Sigmoid colon (tissue), 7 donors: ENCODE measurements at places on chromosomes 12 and 14.
A peak's percentile ranks its signal among the peaks of the same experiment; 100 is the strongest.

DNA sequence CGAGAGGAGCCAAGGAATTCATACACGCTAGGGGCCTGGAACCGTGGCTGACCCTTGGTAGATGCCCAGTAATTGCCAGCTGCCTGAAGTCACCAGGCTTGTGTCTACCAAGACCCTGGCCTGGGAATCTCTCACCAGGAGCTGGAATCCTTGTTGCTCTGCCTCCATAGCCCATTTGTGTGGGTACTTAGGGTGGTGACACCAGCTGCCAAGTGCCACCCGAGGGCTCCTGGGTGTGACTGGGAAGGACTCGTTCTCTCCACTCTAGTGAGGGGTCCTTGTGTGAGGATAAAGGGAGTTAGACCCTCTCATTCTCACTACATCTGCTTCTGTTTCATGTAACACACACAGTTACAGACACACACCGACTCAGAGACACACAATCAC is 17.9 kb downstream of the SERPINA1 start:
- DNase-seq: peak; percentile 20

- no peak for DNase-seq
Measured at GRCh38 chr12:25052196-25052913, 103.5 kb upstream of the BCAT1 start.

GRCh38 chr12:1928439-1929121 is 10.1 kb upstream of the CACNA2D4 start:
- peak; percentile 58 for DNase-seq

DNA sequence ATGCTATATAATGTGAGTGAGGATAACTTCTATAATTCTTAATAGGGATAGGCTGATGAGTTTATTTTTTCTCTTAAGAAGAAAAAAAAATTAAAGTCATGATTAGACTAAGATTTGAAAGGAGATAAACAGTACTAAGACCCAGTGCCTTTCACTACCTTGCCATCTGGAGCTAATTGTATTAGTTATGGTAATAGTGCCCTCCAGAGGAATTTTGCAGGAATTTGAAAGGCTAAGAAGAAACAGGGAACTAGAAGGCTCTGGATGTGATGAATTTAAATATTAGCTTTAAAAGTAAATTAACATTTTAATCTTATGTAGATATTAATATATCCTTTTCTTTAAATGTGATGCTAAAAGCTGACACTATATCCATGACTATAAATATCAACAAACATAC is 36.6 kb upstream of the PIK3C2G start:
- DNase-seq: no peak

GRCh38 chr14:78519863-78520262 is 349.7 kb downstream of the NRXN3 start:
- DNase-seq: no peak

- DNase-seq: no peak
Measured at GRCh38 chr12:56590237-56590830, 39.8 kb downstream of the BAZ2A start.

- no peak for DNase-seq
Measured at GRCh38 chr14:47270715-47271114, 404.7 kb downstream of the MDGA2 start.

DNA sequence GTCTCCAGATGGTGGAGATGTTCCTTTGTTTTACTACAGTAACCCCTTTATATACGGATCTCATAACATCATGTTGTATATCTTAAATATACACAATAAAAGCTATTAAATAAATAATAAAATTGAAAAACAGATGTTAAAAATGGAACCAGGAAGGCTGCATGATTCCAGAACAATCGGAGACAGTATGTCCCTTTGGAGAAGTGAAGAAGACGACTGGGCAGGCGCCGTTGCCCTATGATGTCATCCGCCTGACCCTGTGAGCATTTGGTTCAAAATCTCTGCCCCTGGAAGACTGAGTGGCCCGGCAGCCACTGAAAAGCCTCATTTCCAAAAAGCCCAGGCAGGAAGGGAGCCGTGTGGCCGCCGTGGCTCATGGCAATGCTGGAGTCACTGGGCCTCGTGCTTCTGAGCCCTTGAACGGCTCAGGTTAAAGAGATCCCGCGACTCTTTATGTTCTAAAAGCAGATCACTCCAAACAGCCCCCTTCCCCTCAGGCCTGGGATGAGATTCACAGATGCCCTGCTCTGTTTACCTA is 30.8 kb downstream of the RIMBP2 start:
- DNase-seq: no peak

- DNase-seq: peak; percentile 91
Measured at GRCh38 chr14:68780358-68781160, 12.3 kb downstream of the ZFP36L1 start.

GRCh38 chr12:56957229-56958052 is at the start of gene RDH16:
TSS of gene RDH16 (minus strand) at chr12:56957608. CDS start at chr12:56957462, 146 bp downstream.
- DNase-seq: no peak

DNA sequence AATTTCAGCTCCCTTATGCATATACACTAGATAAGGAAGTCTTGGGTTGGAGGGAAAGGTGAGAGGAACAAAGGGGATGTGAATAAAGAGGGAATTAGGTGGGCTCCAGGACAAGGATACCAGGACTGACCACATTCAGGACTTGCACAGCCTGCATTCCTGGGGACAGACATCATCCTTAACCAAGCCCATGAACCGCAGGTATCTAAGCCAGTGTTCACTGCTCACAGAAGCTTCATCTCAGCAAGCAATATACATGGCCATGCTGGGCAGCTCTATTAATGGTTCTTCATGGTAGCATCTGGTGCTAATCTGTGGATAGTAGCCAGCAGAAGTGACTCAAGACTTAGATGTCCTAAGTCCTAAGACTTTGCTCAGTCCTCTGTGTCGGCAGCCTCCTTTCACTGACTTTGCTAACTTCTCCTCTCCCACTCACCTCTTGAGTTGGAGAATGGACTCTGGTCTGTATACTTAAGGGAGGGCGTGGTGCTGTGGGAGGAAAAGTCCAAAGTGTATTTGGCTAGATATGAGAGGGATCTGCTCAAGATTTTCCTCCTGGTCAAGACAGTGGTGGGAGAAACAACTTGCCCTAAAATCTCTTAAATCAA is 136.1 kb downstream of the ASCL1 start:
- no peak for DNase-seq
